ENCODE measurements at places on chromosomes 7 and 10.

GRCh38 chr7:94655126-94655847 is 646 bp downstream of the SGCE start:
- DNase-seq = peak; percentile 64

GRCh38 chr7:149625340-149625946 is 127.8 kb upstream of the ZNF746 start:
- DNase-seq = peak; percentile 47

DNA sequence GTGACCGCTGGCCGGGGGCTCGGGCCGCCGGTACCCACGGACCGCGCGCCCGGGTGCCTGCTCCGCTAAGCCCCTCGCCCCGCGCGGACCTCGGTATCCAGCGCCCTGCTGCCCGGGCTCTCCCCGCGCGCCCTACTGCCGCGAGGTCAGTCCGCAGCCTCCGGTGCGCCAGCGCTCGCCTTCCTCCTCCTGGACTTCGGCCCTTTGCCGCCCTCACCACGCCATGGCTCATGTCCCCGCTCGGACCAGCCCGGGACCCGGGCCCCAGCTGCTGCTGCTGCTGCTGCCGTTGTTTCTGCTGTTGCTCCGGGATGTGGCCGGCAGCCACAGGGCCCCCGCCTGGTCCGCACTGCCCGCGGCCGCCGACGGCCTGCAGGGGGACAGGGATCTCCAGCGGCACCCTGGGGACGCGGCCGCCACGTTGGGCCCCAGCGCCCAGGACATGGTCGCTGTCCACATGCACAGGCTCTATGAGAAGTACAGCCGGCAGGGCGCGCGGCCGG is 483 bp downstream of the GDF10 start:
- no peak for DNase-seq

DNA sequence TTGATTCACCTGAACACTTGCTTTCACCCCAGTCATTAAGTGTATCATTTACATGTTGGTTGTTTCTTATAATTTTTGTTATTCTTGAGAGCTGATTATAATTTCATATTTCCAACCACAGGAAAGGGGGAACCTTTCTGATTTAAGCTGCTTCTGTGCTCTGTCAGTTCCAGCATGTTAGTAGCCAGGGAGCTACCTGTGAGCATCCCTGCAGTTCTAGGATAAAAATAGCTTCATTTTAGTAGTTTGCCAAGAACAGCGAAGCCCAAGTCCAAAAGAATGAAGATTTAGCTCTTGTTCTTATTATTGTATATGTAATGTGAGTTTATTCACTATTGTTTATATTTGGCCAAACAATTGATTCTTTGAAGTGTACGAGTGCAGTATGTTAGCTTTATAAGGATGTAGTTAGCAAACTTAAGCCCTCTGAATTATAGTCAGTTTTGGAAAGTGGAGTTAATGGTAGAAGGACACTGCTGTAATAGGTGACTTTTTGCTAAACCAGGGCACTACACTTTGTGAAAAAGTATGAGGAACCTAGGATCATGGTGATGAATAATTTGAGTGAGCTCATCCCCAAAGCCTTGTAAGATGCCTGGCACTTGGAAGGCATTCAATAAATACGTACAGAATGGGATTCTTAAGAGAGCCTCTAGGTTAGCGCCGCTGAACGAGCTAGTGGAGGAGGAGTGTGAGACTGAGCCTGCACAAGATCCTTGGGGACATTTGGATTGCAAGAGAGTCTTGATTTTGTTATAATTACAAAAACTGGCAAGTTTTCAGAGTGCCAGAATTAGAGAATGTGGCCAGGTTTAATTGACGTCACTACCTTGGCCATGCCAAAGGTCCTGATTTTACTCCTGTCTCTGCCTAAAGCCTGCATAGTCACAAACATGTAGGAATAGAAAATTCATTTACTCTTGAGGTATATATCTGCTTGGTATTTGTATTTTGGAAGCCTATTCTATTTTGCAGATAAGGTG is 29.8 kb downstream of the DNAH11 start:
- no peak for DNase-seq

DNA sequence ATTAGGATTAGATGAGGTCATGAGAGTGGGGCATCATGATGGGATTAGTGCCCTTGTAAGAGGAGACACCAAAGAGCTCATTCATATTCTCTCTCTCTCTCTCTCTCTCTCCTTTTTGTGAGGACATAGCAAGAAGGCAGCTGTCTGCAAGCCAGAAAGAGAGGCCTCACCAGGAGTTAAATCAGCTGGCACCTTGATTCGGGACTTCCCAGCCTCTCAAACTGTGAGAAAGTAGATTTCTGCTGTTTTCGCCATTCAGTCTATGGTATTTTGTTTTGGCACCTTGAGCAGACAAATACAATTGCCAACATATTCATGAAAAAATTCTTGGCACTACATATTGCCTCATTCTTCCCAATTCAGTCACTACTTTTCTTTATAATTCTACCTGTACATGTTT is 20.6 kb upstream of the ATAD1 start:
- DNase-seq = no peak

GRCh38 chr7:87140271-87140748 is 11.9 kb upstream of the DMTF1 start:
- no peak for DNase-seq

DNA sequence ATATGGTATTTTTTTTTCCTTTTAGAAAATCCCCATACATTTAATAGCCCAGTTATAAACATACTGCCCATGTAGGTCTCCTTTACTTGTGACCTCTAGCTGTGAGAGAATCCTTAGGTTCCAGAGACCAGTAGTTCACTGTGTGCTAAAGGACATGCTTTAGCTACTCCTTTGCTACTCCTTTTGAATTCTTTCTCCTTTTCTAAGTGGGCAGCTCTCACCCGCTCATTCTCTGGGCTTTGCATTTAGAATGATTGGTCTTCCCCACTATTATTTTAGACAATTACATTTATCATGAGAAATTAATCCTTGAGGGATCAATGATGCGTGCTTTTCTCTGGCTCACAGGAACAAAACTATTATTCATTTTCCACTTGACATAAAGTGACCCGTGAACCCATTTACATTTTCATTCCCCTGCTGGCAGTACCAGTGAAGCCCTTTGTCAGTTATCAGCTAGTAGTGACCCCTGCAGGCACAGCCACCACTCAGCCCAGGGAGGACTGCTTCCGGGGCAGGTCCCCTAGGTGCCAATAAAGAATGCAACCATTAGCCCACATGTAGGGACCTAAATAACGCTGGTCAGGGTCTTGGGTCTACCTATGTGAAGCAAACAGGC is 844.3 kb downstream of the CNTNAP2 start:
- DNase-seq = peak; percentile 75

GRCh38 chr7:47358944-47359588 is 222.8 kb downstream of the TNS3 start:
- DNase-seq = no peak

DNA sequence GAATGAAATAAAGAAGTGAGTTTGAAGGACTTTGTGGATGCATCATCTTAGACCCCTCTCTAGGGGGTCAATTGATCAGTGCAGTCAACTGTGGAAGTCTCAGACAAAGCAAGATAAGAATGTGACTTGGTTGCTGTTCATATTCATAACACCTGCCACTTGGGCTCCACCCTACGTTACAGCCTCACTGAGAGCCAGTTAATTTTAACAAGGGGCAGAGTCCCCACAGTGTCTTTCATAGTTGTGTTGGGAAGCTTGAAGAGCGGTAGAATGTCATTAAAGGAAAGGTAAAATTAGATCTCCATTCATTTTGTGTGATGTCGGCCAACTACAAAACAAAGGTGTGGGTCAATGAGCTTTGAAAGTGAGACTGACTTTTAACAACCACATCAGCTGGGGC is 442.1 kb upstream of the C7orf33 start:
- DNase-seq = no peak

DNA sequence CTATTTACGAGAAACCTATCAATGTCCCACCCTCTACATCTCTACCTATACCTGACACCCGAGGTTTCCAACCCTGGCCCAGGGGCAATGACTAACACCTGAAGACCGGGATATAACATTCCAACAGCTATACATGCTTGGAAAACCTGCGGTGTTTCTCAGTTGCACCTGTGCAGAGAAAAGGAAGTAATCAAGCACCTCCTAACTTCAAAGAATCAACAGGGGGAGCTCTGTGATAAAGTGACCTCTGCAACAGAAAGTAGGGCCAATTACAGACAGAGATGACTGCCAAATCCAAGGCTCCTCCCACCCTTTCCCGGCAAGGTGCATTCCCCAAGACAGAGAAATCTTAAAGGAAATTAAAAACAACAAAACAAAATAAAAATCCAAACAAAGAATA is 41.3 kb downstream of the CCDC6 start:
- peak; percentile 1 for DNase-seq

DNA sequence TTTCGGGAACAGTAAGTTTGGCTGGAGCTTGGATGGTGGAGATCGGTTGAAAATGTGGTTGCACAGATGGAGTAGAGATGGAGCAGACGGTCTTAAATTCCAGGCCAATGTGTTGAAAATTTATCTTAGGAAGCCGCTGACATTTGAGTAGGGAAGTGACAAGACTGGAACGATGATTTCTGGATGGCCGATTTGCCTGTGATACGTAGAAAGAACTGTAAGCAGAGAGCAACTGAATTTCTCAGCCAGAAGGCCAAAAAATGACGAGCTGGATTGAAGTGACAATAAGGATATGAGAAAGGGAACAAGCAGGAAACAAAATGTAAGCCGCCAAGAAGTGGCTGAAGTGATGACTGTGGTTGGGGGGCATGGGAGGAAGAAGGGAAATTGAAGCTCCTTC is 687 bp upstream of the ARMC3 start:
- no peak for DNase-seq

DNA sequence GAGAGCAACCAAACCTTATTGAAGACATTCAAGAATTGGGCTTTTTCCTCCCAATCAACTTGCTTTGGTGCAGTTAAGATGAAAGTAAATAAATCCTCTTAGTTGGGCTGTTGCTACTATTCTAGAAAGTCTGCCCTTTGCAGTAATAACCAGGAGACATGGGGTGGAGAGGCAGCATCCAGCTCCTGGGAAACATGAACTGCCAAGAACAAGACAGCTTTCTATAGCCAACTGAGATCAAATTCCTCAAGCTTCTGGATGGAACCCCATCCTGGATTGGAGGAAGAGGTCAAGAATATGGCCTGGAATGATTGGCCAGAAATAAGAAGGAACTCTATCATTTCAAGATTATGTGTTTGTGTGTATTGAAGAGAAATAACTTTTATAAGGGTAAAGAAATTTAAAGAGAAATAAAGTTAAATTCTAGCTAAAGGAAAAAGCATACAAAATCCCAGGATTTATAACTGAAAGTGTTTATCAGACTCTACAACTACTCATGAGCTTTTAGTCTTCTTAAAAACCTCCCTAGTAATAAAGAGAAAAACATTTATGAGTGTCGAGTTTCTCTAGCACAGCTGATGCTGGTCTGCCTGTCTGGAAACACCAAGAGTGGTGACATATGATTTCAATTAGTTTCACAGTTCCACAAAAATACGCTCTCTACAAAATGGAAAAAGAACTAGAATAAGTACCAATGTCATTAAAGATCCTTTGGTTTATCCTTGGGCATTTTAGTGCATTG is 70.1 kb upstream of the COL1A2 start:
- DNase-seq = no peak

- no peak for DNase-seq
Observed at GRCh38 chr7:149774237-149775175, 1.1 kb upstream of the ZNF467 start.

DNA sequence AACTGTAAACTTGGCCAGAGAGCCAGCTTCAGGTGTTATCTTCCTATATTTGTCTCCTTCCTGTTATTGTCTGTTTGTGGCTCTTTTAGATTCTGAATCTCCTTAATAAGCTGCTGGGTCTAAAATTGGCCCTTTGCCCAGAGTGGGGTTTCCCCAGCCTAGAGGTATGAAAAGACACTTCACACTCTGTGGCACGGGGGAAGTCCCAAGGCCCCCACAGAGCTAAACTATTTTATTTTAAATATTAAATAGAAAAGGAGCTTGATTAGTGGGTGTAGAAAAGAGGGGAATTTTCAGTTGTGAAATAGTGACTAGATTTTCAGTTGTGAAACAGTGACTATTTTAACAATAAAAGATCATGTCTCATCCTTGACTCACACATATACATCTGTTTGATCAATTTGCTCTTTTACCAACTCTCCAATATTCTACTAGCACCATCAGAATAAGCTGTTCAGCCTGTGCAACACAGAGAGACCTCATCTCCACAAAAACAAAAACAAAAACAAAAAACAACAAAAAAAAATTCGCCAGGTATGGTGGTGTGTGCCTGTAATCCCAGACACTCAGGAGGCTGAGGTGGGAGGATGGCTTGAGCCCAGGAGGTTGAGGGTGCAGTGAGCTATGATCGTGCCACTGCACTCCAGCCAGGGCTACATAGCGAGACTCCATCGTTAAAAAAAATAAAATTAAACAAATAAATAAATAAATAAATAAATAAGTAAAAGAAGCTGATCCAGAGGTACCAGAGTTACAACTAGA is 24.9 kb upstream of the ADO start:
- DNase-seq = no peak

DNA sequence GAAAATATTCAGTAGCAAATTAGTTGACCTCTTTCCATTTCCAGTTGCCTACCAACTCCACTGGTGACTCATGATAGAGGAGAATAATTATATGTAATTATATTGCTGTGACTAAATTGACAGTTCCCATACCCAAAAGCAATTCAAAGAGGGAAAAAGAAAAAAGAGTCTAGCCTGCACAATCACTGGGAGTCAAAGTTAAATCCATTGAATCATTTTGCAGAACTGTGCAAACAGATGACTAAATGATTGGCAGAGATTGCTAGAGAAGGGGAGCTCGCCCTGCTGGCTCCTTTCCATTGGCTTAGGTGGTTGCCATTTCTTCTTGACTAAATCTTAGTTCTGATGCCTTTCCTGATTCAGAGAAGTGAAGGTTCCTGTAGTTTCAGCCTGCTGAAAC is 1228.6 kb upstream of the SORCS1 start:
- no peak for DNase-seq

GRCh38 chr7:2140216-2141020 is 92.3 kb downstream of the MAD1L1 start:
- DNase-seq = no peak

GRCh38 chr7:159094023-159094740 is 50.5 kb downstream of the VIPR2 start:
- DNase-seq = no peak

DNA sequence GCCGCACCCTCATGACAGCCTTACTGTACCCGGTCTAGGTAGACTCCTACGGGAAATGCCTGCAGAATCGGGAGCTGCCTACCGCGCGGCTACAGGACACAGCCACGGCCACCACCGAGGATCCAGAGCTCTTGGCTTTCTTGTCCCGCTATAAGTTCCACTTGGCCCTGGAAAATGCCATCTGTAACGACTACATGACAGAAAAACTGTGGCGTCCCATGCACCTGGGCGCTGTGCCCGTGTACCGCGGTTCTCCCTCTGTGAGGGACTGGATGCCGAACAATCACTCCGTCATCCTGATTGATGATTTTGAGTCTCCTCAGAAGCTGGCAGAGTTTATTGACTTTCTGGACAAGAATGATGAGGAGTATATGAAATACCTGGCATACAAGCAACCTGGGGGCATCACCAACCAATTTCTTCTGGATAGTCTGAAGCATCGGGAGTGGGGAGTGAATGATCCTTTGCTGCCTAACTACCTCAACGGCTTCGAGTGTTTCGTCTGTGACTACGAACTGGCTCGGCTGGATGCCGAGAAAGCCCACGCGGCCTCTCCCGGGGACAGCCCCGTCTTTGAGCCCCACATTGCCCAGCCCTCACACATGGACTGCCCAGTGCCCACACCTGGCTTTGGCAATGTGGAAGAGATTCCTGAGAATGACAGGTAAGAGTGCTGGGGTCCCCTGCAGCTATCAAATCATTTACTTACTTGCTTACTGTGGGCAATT is 8.5 kb upstream of the CHCHD1 start:
- DNase-seq = no peak

- no peak for DNase-seq
Observed at GRCh38 chr10:107966826-107967225, 802.3 kb upstream of the SORCS1 start.

- no peak for DNase-seq
Observed at GRCh38 chr7:112933598-112933997, 143.4 kb upstream of the TMEM168 start.

Data from NCI-H748 treated with DMSO at 0.1 percent for 48 hours (cell line).